Astrocyte of the cerebellum (primary cell): ENCODE measurements at places on chromosomes 6 and 20.

DNA sequence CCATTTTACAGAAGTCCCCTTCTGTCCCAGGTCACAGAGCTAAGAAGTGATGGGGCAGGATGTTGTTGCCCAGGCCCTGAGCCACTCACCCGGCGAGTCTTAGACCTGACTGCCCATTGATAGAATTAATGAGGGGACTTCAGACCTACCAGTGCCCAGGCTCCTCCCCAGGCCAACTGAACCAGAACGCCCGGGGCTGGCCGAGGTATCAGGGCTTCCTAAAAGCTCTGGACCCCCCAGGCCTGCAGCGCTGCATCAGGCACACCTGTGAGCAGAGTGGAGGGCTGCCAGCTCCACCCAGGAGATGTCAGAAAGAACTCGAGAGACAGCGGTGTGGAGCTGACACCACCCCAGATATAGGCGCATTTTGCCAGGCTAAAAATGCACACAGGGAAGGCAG lies 3.5 kb downstream of the GPR31 start:
- no peak for DNase-seq

DNA sequence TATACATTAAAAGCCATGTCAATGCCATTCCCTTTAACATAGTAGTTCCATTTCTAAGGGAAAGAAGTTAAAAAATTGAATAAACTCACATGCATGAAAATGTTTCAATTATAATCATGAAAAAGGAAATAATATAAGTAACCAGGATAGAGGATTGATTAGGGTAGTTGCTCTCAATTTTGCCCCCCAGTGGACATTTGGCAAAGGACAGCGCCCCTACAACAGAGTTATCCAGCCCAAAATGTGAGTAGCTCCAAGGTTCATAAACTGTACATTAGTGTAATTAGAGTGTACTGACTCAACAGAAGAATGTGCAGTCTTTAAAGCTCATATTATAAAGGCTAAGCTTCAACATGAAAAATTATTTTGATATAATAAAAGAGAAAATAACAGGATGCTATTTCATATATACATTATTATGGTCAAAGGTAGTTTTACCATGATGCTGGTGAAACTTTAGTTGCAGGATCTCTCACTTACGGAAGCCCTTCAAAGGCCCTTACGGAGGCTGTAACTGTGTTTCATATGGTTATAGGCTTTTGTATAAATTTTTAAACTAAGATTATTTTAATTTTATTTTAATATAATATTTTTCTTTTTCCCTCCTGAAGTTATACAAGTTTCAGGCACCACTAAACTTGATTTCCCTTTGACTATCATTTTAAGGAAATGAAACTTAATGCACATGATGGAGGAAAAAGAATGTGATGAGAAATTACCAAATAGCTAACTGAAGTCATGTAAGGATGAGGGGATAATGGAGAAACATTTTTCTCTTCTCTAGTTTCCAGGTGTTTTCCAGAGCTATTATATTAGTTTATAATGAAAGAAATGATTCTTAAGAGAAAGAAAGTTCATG lies 403.6 kb downstream of the PLCB1 start:
- DNase-seq = no peak

GRCh38 chr20:13644010-13644409 lies 5.3 kb upstream of the TASP1 start:
- DNase-seq = peak; percentile 87

- DNase-seq = no peak
Measured at GRCh38 chr6:31474871-31475286, 23.1 kb upstream of the MICB start.

GRCh38 chr6:24838081-24838480 lies 39.4 kb upstream of the ARMH2 start:
- DNase-seq = no peak

- peak; percentile 88 for DNase-seq
Measured at GRCh38 chr6:16154904-16155303, 26.0 kb downstream of the MYLIP start.

- no peak for DNase-seq
Measured at GRCh38 chr20:51413857-51414256, 128.7 kb downstream of the NFATC2 start.

DNA sequence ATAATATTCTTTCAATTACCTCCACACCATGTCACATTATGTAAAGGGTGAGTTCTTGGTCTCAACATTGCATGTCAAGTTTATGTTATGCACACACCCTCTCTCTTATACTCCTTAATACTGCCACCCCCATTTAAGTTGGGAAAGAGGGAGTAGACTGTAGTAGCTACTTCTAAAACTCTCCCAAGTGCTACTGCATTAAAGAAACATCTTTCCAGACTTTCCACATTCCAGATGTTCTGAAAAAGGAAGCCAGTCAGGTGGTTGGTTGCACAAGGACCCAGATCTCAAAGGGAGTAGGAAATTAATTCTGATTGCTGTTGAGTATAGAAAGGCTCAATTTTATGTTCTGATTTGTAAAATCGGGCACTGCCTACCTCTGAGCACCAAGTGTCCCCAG lies 419.5 kb downstream of the CD83 start:
- DNase-seq = no peak

GRCh38 chr6:155317186-155317585 lies 2.9 kb upstream of the TFB1M start:
- DNase-seq = no peak

DNA sequence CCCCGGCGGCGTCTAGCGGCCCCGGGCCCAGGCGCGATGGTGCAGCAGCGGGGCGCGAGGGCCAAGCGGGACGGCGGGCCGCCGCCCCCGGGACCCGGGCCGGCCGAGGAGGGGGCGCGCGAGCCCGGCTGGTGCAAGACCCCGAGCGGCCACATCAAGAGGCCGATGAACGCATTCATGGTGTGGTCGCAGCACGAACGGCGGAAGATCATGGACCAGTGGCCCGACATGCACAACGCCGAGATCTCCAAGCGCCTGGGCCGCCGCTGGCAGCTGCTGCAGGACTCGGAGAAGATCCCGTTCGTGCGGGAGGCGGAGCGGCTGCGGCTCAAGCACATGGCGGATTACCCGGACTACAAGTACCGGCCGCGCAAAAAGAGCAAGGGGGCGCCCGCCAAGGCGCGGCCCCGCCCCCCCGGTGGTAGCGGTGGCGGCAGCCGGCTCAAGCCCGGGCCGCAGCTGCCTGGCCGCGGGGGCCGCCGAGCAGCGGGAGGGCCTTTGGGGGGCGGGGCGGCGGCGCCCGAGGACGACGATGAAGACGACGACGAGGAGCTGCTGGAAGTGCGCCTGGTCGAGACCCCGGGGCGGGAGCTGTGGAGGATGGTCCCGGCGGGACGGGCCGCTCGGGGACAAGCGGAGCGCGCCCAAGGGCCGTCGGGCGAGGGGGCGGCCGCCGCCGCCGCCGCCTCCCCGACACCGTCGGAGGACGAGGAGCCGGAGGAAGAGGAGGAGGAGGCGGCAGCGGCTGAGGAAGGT lies 715 bp downstream of the SOX12 start:
- DNase-seq = no peak

DNA sequence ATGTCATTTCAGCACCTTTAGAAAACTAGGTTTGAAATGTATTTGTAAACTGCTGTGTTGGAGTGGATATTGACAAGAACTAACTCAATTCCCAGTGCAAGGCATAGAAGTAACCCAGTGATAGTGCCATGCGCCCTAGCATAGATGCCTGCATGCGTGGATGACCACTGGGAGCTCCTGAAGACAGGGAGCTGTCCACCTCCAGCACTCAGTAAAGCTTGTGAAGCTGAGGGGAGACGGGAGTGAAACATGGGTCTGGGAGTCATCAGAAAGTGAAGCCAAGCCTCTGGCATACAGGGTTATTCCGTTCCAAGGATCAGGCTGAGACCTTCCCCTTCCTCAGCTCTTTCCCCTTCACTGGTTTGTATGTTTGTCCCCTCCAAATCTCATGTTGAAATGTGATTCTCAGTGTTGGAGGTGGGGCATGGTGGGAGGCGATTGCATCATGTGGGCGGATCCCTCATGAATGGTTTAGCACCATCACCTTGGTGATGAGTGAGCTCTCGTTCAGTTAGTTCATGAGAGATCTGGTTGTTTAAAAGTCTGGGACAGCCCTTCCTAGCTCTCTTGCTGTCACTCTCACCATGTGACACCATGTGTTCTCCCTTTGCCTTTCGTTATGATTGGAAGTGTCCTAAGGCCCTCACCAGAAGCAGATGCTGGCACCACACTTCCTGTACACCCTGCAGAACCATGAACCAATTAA lies 146.5 kb upstream of the FERMT1 start:
- DNase-seq = no peak

DNA sequence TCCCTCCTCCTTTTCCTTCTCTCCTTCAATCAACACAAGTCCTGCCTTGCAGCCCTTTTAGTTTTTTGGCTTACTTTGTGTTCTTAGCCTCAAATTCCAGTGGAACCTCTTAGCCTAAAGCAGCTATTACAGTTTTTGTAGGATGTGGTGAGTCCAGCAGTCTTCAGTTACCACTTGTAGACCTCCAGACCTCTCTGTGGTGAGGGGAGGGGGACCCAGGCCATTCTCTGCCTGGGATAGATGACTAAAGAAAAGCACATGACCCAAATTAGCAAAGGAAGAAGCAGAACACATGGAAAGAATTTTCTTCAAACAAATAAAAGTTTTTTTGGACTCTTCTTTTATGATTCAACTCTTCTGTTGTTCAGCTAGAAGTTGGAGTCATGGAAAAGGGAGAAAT lies 246.5 kb downstream of the HAO1 start:
- peak; percentile 70 for DNase-seq

DNA sequence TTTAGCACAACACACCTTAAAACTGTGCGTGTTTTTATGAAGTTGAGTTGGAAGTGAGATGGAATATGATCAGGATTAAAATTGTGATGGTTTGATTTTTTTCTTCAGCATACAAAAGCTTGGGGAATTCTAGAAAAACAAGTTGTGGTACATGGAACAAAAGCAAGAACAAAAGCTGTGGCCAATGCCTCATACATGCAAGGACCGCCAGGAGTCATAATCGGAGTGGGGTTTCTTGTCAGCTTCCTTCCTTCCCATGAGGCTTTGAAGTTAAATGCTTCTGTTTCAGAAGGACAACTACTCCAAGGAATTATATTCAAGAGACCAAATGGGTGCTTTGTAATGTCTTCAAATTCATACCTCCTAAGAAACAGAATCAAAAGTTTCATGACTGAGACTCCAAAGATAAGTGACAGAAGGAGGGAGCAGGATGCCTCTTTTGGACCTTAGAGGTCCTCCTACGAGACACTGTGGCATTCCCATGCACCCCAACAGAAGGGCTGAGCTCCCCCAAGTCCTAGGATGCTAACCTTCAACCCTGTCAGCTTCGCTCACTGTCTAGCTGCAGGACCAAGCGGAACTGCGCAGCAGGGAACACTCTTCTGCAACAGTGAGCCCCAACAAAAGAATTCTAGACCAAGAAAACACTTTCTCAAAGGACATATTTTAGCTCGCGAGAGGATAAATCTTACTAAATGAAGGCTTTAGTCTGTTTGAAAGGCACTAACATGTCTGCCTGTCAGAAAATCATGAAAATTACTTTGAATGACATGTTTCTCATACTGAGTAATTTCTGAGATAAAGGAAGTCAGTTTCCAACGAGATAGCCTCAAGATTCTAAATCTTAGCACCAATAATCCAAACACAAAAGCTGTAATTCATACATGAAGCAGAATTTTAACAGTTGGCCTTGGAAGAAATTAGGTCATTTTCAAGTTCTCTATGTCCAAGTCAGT lies 108.5 kb upstream of the NHSL1 start:
- peak; percentile 52 for DNase-seq

GRCh38 chr6:139923964-139924475 lies 549.6 kb upstream of the CITED2 start:
- no peak for DNase-seq

DNA sequence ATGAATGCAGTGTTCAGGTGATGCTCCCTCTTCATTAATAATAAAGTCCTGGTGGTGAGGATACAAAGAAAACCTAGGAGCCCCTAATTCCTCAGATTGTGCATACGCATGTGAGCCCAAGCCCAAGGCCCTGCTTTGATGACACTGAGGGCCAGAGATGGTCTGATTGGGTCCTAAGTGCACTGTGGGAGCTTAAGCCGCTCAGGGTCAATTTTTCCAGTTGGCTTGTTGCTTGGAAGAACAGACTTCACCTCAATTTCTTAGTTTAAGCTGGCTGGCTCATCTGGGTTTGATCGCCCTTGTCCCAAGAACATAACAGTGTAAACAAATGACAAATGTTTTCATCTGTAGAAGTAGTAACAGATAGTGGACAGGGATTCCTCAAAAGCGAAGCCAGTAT lies 41.4 kb downstream of the INSM1 start:
- DNase-seq = no peak

- DNase-seq = no peak
Measured at GRCh38 chr6:94769197-94769596, 808.1 kb upstream of the MANEA start.

DNA sequence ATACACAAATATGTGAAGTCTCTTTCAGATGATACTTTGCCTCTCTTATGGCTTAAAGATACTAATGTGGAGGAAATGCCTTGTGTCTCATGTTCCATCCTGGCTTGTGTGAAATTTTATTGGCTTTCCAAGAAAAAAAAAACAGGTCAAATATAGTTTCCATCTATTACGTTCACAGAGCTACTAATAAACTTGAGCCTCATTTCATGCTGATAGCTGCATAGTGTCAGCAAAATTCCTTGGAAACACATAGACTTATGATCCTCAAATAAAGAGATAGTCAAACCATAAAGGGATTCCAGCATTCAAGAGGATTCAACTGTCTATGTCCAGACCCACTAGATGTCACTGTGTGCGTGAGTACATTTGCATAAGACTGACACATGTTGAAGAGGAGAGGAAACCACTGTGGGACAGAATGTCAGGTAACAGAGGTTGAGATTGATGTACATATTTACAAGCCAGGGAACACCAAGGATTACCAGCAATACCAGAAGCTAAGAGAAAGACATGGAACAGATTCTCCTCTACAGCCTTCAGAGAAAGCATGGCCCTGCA lies 266.6 kb downstream of the COL12A1 start:
- DNase-seq = no peak

DNA sequence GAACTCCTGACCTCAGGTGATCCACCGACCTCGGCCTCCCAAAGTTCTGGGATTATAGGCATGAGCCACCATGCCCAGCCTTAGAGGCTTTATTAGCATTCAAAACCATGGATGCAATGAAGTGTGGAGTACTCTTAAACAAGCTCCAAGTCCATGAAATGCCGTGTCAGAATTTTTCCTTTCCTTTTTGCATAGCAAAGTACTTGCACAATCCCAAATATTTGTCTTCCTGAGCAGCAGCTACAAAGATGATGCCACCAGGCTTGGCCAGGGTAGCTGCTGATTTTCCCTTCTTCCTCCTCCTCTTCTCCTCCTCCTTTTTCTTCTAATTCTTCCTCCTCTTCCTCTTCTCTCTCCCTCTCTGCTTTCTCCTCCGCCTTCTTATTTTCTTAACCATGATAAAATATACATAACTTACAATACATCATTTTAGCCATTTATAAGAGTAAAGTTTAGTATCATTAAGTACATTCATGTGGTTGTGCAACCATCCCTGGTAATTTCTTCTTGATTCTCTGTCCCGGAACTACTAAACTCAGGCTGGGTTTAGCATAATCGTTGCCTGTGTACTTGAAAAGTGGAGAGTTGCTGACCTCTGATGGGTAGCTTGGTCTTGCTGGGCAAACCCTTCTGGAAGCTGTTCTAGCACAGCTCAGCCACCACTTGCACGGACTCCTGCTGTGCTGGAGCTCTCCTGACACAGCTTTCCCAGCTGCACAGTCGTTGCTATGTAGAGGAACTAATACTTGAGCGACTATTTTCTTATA lies 20.3 kb downstream of the MUCL3 start:
- no peak for DNase-seq

GRCh38 chr6:167734662-167735083 lies 92.0 kb upstream of the AFDN start:
- DNase-seq = no peak
